Activated CD4-positive, alpha-beta T cell treated with anti-CD3 and anti-CD28 coated beads, Interleukin-2, amount 10 ng/mL, durations not matched to agents 24 days and 14 days (primary cell): ENCODE measurements at places on chromosomes 2 and 18. TPM values are rescaled to one million over a fixed set of nuclear protein-coding genes. Genes with fewer than 3 reads are reported as not detected.

Gene SYT4
- not detected in 2 replicates for total RNA-seq

Gene SPOPL
- 19.6 and 20.7 TPM in 2 replicates for total RNA-seq

GRCh38 chr18:41974796-41975201 is 19.8 kb downstream of the PIK3C3 start:
- DNase-seq = no peak

DNA sequence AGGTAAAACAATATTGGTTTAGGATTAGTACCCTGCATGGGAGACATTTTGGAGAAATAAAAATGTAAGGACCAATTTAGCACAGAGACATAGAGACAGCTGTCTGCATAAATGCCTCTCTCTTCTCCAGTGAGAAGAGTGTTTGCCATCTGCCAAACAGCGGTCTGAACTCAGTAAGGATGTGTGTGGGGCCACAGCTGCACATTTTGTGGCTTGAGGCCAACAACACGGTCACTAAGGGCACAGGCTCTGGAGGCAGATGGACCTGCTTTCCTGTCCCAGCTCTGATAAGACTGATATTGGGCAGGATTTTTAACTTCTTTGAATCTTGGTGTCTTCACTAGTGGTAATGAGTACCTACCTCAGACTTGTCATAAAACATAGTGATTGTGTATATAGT is 10.2 kb downstream of the ZBTB14 start:
- no peak for DNase-seq

DNA sequence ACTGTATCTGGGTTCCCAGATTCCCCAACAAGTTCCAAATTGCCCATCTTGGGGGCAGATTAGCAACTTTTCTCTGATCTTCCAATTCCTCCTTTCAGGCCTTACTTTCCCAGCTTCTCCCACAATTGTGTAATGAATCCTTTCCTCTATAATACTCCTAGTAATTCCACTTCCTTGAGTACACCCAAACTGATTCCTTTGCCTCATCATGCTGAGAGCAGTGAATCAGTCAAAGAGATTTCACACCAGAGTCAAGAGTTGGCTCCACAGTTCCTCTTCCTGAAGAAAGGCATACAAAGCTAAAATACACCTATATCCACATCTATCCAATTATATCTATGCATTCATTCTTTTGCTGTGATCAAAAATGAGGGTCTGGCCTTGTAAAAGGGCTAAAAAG is 28.6 kb upstream of the DAPL1 start:
- no peak for DNase-seq

DNA sequence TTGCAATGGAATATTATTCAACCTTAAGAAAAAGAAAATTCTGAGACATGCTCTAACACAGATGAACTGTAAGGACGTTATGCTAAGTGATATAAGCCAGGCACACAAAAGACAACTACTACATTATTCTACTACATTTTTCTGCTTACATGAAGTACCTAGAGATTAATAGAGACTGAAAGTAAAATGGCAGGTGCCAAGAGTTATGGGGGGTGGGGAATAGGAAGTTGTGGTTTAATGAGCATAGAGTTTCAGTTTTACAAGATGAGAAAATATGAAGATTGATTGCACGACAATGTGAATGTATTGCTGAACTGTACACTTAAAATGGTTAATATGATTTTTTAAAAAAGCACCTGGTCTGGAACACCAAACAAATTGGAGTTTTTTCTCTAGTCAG is 1231.6 kb upstream of the DDX18 start:
- no peak for DNase-seq

GRCh38 chr18:39039813-39040212 is 1474.2 kb upstream of the CELF4 start:
- DNase-seq = no peak
